Daoy (cell line): ENCODE measurements at places on chromosomes 7 and 10. TPM values are rescaled to one million over a fixed set of nuclear protein-coding genes. Genes with fewer than 3 reads are reported as not detected.

DNA sequence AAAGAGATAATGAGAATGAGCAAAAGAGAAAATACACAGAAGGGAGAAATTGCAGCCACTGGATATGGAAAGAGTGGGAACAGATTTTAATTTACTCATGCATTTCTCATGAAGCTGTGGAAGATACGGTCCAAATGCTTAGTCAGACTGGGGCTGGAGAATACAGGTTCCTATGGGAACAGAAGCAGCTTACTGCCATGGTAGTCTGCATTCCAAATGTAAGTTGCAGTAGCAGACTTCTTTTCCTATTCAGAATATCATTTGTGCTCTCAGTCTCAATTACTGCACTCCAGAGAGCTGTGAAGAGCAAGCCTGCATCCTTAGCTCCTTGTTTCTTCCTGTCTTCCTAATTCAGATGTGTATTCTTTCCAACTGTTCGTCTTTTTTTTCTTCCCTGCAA lies 190.8 kb upstream of the TMEM196 start:
- DNase-seq = peak; percentile 26

CALML3 gene
- not detected in 2 replicates for total RNA-seq

DNA sequence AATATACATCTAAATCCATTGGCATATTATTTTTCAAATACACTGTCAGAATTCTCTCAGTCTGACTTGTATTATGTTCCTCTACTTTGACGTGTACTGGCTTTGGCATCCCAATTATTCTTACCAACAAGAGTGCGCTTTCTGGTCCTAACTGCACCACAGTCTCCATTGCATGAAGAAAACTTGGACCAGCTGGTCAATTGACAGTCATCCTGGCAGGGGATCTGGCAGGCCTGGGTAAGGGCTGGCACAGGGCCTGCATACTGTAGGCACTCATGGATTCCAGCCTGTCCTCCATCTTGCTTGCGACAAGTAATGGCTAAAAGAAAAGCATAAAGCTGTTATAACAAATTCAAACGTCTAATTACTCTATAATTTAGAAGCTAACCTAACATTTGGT lies 384.9 kb downstream of the THSD7A start:
- no peak for DNase-seq

- no peak for DNase-seq
Measured at GRCh38 chr7:23533238-23533604, 1.4 kb upstream of the TRA2A start.

DNA sequence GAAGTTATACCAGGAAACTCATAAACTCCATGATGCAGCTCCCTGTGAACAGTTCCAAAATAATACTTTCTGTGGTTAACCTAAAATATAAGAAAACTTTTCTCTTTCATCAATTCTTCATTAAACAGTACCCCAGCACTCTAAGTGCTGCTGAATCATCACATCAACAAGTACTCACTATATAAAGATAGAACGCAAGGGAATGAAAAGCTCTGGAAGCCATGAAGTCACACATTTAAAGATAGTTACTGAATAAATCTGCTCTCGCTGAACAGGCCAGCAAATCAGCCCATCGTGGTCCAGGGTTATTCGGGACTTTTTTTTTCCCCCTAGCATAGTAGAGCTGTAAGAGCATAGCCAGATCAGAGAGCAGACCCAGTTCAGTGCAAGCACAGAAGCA lies 254.3 kb downstream of the IPMK start:
- no peak for DNase-seq

- peak; percentile 73 for DNase-seq
Measured at GRCh38 chr10:986137-986825, 2.0 kb upstream of the GTPBP4 start.

DNA sequence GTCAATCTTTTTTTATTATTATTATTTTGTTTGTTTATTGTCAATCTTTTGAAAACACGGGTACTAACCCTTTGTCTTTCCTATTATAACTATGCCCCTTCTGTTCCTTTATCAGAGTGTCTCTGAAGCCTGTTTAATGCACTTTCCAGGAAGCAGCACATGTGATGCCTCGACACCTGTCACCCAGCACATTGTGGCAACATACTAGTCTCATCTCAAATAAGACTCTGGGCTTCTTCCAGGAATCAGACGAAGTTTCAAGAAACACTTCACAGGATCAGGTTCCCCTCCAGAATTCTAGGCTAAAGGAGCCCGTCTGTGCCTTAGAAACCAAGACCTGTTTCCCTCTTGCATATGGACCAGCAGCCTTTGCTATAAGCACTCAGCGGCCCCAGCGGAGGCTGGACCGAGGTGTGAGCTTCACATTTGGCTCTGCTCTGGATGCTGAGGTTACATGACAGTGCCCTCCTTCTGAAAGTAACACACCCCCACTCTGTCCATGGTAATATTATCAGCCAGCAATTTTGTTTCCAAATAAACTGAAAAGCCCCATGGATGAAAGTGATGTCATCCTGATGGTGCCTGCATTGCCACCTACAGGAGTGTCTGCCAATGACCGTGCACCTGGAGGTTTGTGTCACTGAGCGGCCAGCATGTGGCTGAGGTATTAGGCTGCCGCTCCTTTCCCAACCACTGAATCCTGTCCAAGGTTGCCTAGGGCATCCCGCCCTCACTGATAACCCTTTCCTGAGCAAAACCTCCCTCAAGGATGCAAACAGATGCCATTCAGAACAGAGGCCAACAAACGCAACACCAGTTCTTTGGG lies 38.1 kb downstream of the MKI67 start:
- DNase-seq = no peak

DNA sequence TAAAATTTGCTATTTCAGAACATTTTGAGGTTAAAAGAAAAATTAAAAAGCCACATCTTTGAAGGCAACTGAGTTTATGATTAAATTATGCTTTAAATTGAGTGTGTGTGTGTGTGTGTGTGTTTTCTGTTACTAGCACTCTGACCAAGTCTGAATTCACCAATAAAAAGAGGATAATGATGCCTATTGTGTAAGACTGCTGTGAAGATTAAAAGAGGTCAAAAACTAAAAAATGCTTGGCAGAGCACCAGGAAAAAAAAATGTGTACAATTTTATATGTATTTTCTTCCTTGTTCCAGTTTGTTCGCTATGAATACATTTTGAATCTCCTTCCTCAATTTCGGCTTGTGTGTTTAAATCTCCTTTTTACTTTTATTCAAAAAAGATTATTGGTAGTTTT lies 316.6 kb upstream of the MAGI2 start:
- no peak for DNase-seq

- no peak for DNase-seq
Measured at GRCh38 chr10:61688551-61689308, 26.0 kb downstream of the CABCOCO1 start.

CYP2C9 gene
- not detected in 2 replicates for total RNA-seq

SSBP1 gene
- total RNA-seq = 913 and 1,102 TPM in 2 replicates

DNA sequence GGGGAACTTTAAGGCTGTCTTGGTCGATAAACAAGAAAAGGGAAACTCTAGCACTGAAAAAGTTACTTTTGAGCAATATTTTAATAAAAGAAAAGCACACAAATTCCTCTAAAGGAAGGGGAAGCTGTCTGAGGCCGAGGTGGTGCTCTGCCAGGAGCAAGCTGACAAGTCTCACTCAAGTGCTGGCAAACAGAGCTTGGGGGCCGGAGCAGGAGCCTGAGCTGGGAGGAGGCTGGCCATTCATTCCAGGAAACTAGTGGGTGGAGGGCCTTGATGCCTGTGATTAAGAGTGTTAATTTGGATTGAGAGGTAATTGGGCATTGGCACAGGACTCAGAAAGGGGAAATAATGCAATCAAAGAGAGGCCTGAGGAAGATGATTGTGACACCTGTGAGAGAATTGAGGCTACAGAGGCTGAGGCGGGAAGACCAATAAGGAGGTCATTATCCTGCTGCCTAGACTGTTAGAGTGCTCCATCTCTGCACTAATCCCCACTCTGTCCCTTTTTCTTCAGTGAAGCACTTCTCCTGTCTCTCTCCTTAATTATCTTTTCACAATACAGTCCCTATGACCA lies 154.9 kb upstream of the COL1A2 start:
- no peak for DNase-seq

SPDYE1 gene
- total RNA-seq = not detected in 2 replicates

GRM8 gene
- total RNA-seq = 0.24 and 1.4 TPM in 2 replicates

DNA sequence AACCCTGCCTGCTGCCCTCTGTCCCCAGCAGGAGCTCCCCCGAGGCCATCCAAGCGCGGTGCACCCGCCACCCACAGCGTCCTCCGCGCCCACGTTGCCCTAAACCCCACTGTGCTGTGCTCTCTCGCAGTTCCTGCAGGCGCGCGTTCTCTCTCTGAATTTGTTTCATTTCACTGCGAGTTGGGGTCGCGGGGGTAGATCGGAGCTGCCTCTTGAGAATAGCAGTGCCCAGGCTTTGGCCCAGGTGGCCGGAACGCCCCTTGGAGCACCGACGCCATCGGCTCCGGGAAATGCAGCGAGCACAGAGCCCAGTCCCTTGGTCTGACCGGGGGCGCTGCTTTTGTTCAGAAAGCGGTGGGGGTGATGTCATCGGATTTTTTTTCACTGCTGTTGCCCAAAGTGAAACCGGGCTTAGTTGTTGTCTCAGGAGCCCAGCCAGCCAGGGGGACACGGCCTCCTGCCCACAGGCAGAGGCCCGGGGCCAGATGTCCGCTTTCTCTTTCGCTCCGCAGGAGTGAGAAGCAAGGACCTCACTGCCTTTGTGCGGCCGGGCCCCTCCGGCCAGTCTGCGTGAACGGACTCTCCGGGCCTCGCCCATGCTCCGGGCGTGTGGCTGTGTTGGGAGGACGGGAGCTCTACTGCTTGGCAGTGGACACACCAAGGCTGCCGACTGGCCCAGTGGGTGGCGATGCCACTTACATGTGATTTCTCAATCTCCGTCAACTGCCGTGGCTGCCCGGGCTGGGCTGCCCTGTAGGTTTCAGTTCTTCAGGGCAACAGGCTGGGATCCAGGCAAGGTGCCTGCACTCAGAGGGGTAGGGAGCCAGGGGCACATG lies 43.1 kb downstream of the FOXK1 start:
- DNase-seq = peak; percentile 93

MGMT gene
- 14.9 and 15.6 TPM in 2 replicates for total RNA-seq

GRCh38 chr10:85864173-85864549 lies 502.4 kb downstream of the GRID1 start:
- DNase-seq = no peak

GRCh38 chr7:134480202-134480601 lies 21.3 kb upstream of the AKR1B1 start:
- no peak for DNase-seq

DNA sequence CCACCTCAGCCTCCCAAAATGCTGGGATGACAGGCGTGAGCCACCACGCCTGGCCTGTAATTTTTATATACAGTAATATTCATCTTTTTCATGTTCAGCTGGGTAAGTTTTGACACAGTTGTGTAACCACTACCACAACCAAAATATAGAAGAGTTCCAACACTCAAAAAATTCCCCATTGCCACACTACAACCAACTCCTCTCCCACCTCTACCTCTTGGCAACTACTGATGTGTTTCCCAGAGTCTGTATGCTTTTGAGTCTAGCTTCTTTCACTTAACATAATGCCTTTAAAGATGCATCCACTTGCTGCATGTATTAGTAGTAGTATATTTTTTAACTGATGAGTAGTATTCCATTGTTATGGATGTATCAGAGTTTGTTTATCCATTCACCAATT lies 90.7 kb downstream of the SRPK2 start:
- DNase-seq = no peak

GRCh38 chr7:99987846-99988245 lies 12.0 kb upstream of the AZGP1 start:
- DNase-seq = no peak

DNA sequence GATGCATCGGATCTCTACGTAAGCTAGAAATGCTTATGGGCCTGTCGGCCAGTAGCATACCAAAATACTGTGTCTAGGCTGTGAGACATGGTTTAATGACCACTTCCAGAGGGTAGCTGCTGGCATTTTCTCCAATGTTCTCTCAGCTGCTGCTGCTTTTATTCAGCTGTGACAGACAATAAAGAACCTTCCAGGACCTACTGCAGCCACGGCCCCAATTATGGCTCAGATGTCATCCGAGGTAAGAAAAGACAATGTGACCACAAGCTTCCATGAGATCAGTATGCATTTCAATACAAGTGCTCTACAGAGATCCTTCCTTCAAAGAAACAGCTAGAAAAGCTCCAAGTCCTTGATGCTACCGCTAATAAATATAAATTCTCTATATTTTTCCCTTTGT lies 256.2 kb downstream of the SDHAF3 start:
- no peak for DNase-seq
